Left renal pelvis (tissue), 4 donors: ENCODE measurements at places on chromosomes 16 and 17. TPM values are rescaled to one million over a fixed set of nuclear protein-coding genes. Genes with fewer than 3 reads are reported as not detected.

DNA sequence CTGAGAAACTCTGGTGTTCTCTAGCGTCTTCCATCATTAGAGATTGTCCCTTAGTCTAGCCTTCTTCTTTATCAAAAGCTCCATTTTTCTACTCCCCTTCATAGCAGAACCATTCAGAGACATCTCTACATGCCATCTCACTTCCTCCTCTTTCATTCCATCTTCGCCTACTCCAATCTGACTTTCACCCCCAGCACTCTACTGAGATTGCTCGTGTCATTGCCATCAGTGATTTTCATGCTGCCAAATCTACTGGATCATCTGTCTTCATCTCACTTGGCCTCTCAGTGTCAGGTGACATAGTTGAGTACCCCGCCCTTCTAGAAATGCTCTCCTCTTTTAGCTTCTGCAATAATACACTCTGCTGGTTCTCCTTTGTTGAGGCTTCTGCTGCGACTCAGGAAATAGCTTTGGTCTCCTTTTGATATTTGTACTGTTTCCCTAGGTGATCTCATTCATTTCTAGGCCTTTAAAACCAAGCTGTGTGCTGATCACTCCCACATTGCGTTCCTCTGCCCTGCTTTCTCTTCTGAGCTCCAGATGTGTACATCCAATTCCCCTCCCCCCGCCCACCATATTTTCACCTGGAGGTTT, 119.1 kb downstream of the FTO start:
- DNase-seq = no peak

DNA sequence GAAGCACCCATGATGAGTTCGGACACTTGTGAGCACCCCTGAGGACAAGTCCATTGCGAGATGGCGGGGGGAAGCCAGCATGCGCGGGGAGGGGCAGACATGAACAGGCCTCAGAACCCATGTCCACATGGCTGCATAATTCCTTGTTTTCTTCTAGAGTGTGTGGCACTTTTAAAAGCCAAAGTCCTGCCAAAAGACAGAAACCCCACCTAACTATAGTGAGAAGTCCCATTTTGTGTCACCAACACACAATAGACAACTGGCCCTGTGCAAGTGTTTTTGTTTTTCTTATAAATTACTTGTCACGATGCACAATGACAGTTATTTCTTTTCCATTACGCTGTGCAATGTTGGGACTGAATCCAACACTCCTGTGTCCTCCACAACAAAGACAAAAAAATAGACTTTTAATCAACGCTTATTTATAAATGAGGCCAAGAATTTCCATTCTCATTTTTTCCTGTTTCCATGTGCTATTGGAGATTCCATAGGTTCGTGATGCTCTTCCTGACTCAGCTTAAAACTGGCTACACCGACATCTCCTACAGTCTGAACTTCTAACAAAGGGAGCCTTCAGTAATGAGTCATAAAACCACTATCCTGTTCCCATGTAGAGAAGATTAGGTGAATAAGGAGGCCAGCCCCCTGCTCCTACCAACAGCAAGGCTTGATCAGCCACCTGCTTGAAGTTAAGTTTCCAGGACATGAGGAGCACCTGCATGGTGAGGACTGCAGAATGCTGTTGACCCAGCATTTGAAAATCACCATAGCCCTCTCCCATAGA, 98.9 kb downstream of the ZNF423 start:
- DNase-seq = no peak

Gene CHST5
- polyA plus RNA-seq = 0.37 TPM

GRCh38 chr17:32610943-32611342, 124.2 kb downstream of the CDK5R1 start:
- DNase-seq = no peak

Gene TSNAXIP1
- 6.9 TPM for polyA plus RNA-seq

DNA sequence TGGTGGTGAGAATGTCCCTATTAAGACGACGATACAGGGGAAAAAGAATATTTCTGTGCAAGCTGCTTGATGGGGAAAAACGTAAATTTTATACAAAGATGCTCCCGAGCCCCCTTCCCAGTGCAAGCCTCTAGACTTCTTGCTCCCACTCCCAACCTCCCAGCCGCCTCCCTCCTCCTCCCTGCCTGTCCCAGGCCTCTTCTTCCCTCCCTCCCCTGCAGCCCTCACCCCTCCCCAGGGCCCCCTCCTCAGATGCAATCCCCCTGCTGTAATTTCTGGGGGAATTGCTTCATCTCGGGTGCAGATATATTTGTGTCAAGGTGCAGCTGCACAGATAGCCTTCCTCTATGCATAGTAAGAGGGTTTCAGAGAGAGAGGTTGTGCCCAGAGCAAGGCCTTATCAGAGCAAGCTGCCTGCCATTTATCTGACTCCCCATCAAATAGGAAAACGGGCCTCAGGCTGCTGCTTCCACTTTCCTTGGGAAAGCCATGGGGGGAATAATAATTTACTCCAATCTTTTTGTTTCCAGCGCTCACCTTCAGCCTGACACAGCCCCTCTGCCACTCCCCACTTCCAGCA, 47.4 kb upstream of the LHX1 start:
- no peak for DNase-seq

- no peak for DNase-seq
Measured at GRCh38 chr16:49365711-49366509, 7.7 kb upstream of the C16orf78 start.

Gene SPAG9
- 113 TPM for polyA plus RNA-seq

DNA sequence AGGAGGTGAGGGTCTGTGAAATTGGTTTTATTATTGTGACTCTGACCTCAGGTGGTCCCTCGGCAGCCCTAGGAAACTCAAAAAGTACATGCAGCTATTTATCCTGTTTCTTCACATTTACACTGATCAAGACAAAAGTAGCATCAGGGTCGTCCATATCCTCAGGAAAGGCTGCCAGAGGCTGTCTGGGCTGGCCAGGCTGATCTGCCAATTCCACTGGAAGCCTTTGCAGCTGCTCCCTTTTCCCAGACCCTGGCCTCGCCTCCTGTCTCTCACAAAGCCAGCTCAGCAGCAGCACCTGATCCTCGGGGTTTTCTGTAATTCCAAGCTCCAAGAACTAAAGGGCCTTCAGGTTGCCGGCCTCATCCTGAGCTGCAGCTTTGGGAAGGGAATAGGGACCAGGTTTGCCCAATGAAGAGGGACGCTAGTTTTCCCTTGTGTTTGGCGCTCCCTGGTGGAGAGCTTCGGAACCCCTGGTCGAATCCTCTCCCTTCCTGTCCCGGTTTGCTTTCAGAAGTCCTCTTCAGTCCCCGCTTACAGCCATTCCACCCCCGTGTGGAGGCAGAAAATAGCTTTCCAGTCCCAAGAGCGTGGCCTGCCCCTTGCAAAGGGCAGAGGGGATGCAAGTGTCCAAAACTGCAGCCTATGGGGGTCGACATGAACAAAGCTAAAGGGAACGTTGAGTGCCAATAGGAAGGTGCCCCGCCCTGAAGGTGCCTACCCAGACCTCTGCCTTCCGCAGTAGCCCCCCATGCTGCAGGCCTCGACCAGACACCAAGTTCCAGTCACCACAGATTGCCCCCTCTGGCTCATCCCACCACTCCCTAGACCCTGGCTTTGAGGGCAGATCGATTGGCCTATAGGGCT, 13.4 kb downstream of the MFSD6L start:
- DNase-seq = peak; percentile 60

DNA sequence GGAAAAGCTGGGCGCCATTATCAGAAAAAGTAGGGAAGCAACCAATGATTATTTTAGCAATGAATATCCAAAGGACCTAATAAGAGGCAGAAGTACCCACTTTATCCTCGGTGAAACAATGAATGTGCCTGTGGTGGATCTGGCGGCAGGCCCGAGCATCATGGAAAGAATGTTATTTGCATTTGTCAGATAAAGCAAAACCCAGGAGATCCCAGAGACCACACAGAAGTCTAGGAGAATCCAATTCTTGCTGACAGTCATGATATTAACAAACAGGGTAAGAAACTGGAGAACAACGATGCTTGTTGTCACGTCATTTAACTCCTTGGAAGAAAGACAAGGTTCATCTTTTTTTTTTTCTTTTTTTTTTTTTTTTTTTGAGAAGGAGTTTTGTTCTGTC, 12.0 kb upstream of the TNRC6A start:
- DNase-seq = no peak
